Stimulated activated CD4-positive, alpha-beta T cell treated with anti-CD3 and anti-CD28 coated beads, TNF-alpha, amount 100 ng/mL, for 48 hours (primary cell): ENCODE measurements at places on chromosomes 6 and 20.

- DNase-seq = no peak
Measured at GRCh38 chr6:50124572-50124971, 74.8 kb upstream of the DEFB112 start.

- DNase-seq = no peak
Measured at GRCh38 chr6:84657025-84657424, 107.4 kb downstream of the TBX18 start.

- DNase-seq = no peak
Measured at GRCh38 chr20:23107466-23107865, 21.3 kb upstream of the CD93 start.

- no peak for DNase-seq
Measured at GRCh38 chr6:64034291-64034690, 398.7 kb downstream of the PHF3 start.

DNA sequence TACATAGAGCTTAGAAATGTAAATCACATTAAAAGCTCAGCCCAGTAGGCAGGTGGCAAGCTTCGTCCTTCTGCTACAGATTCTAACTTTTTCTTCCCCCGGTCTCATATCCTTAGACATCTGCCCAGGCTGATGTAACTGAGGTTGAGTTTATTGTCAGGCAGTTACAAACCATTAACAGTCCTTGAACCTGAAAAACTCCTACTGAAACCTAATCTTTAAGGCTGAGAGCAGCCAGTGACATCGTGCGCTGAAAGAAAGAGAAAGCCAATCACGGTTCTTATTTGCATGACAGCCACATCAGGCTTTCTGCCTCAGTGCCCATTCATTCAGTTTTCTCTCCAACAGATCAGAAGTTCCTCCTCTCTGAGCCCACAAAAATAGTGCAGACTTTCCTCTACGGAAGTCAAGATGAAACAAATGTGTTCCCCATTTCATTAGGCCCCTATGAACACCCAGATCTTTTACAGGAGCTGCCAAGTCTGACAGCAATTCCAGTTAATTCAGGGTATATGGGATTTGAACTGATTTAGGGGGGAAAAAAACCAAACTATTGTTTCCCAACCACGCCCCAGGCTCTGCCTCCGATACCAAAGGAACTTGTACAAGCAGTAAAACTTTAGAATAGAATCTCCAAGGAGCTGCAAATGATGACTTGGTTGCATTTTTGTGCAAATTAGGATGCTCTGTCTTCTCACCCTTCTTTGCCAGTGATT is at the start of gene NHSL1:
TSS of gene NHSL1 (minus strand) at position 192 of the 716 bp plus-strand sequence. CDS start 204 bp downstream, outside the sequence.
- no peak for DNase-seq
